T-cell (primary cell): ENCODE measurements at places on chromosomes 12 and 14.
A peak's percentile ranks its signal among the peaks of the same experiment; 100 is the strongest.

- no peak for DNase-seq
Observed at GRCh38 chr12:30725739-30726138, 29.0 kb downstream of the CAPRIN2 start.

DNA sequence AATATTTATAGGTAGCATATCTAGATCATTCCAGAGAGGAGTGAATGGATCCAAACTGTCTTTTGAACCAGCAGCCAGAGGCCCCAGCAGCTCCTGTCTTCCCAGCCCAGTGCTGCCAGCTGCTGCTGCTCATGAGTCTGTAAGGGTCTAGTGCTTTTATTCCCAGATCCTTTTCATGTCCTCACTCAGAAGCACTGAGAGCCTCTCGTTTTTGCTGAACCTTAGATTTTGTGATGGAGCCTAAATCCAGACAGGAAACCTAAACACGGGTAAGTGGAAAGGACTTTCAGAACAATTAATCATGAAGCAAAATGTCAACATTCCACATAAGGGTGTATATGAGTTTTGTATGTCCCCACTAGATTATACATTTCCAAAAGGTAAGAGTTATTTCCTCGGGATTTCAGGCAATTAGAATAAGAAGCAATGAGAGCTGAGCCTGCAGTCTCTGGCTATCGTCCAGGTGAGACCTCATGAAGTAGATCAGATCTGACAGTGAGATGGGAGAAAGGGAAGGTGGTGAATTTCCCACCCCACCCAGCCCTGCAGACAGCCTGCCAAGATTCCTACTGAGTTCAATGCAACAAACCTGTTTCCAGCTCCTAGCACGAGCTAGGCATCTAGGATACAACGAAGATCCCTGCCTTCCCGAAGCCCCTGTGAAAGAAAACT, 84.4 kb downstream of the NINJ2 start:
- no peak for DNase-seq

DNA sequence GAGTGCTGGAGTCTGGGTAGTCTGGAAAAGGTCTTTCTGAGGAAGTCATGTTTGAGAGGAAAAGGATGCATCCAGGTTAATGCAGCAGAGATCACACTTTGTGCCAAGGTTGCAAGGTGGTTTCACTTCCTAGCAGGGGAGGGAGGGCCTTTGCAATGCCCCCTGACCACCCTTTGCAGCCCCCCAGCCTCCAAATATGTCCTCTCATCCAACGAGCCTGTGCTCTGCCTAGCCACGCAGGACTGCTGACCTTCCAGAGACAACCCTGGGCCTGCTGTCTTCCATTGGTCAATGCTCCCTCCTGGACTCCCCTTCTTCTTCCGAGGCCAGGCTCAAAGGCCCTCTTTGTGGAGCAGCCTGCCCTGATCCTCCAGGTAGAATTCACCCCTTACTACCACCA, 47.3 kb upstream of the TUNAR start:
- DNase-seq, result no peak

- no peak for DNase-seq
Observed at GRCh38 chr14:100664841-100665510, 61.7 kb upstream of the DLK1 start.

- peak; percentile 69 for DNase-seq
Observed at GRCh38 chr14:98984719-98985041, 287.3 kb downstream of the BCL11B start.

GRCh38 chr14:51442513-51443175, 202.6 kb downstream of the TMX1 start:
- no peak for DNase-seq

- DNase-seq, result no peak
Observed at GRCh38 chr12:93954166-93955112, 193.9 kb upstream of the PLXNC1 start.

GRCh38 chr12:8513256-8513655, at the start of gene CLEC4D:
CLEC4D (plus strand) TSS chr12:8513503; CDS start chr12:8513733, 230 bp downstream.
- no peak for DNase-seq

GRCh38 chr12:103877934-103878510, 37.0 kb upstream of the NT5DC3 start:
- no peak for DNase-seq

DNA sequence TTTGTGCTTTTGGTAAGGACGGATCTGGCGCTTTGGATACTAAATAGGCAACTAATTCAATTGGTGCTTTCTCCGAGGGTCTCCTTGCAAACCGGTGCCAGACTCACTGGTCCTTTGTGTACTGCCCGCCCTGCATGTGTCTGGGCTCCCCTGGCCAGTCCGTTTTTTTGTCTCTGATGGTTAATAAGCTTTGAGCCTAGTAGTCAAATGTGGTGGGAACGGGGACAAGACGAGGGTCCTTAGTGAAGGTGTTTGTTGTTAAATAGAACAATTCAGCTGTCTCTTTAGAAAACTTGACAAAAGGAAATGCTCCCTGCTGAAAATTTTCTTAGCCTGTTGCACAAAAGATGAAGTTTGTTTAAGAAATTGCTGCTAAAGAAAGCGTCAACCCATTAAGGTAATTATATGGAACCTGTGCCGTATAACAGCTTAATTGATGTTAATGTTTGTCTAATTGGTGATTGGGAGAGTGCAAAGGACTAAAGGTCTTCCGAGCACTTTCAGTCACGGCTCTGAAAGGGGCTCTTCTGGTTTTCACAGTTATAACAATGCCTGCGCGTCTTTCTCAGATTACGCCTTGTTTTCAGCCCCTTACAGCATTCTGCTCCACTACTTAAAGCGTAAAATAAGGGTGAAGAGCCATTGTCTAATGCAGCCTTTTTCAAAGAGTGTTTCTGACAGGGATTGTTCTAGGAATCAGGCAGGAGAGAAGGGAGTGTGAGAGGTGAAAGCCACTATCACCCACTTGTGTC, 537.4 kb downstream of the PRKD1 start:
- no peak for DNase-seq

DNA sequence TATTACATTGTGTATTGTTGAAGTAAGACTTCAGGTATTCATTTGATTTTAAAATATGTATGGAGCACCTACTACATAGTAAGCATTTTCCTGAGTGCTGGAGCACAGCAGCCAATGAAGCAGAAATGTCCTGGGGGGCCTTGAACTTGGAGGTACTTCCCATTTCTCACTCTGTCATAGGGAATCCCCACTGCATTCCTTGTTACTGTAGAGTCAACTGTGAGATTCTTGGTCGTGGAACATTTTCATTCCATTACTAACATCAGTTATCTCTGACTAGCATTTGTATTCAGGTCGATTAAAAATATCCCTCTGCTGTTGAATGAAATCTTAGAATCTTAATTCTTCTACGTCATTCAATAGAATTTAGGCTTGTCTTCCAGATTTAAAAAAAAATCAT, 66.7 kb downstream of the PDE3A start:
- no peak for DNase-seq

DNA sequence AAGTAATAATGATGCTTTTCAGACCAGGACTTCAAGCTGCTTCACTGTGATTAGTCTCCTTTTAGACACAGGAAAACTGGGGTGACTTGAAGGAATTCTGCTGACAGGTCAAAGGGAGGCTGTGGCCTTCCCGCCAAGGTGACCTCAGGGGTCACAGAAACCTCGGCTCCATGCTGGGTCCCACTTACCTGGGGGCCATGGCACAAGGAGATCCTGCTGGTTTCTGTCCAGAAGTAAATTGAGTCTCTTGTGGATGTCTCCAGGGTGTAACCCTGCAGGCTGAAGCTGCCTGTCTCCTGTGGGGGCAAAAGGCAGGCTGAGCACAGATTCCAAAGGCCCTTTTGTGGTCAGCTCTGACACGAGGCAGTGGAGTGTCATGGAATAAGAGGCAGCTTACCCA, 138.7 kb upstream of the MED13L start:
- DNase-seq, result no peak

- DNase-seq, result no peak
Observed at GRCh38 chr12:67645601-67646000, 2.9 kb upstream of the DYRK2 start.

GRCh38 chr14:23548351-23549318, 2.9 kb downstream of the ZFHX2 start:
- DNase-seq, result no peak

GRCh38 chr14:32404784-32405573, 75.9 kb downstream of the AKAP6 start:
- no peak for DNase-seq

- DNase-seq, result no peak
Observed at GRCh38 chr14:44170101-44170500, 337.0 kb downstream of the FSCB start.

GRCh38 chr12:57089271-57090245, 644 bp downstream of the NAB2 start:
- no peak for DNase-seq

DNA sequence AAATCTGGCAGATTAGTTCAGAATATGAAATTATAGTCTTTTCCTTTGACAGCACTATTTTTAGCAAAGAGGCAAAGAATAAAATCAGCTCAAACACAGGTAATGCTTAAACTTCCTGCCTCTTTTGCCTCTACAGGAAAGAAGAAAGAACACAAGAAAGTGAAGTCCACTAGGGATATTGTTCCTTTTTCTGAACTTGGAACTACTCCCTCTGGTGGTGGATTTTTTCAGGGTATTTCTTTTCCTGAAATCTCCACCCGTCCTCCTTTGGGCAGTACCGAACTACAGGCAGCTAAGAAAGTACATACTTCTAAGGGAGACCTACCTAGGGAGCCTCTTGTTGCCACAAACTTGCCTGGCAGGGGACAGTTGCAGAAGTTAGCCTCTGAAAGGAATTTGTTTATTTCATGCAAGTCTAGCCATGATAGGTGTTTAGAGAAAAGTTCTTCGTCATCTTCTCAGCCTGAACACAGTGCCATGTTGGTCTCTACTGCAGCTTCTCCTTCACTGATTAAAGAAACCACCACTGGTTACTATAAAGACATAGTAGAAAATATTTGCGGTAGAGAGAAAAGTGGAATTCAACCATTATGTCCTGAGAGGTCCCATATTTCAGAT, 17.4 kb downstream of the TMPO start:
- no peak for DNase-seq

DNA sequence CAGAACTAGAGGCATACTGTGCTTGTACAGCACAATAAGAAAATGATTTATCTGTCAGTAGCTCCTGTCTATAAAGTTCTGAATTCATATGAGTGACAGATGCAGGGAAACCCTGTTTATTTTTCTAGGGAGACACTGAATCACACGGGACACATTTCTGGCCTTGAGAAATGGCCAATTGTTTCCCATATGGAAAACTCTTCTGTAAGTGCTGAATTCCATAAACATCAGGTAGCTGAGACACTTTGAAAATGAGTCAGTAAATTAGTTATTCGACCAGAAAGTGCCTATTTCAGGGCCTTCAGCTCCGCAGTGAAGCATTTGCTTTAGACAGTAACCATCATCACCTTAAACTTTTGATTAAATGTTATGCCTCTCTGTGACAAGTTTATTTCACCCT, 184.4 kb downstream of the TMEM132D start:
- no peak for DNase-seq

GRCh38 chr12:66692170-66692569, 13.3 kb upstream of the GRIP1 start:
- DNase-seq, result no peak

GRCh38 chr12:108702595-108703320, 28.6 kb downstream of the CORO1C start:
- DNase-seq, result no peak

- DNase-seq, result no peak
Observed at GRCh38 chr12:51898937-51899336, 8.4 kb upstream of the ACVRL1 start.

GRCh38 chr14:97177635-97178034, 380.5 kb downstream of the VRK1 start:
- DNase-seq, result no peak

GRCh38 chr14:20791187-20791586, 10.1 kb downstream of the RNASE6 start:
- no peak for DNase-seq

GRCh38 chr12:125110641-125111360, 45.6 kb downstream of the AACS start:
- no peak for DNase-seq

DNA sequence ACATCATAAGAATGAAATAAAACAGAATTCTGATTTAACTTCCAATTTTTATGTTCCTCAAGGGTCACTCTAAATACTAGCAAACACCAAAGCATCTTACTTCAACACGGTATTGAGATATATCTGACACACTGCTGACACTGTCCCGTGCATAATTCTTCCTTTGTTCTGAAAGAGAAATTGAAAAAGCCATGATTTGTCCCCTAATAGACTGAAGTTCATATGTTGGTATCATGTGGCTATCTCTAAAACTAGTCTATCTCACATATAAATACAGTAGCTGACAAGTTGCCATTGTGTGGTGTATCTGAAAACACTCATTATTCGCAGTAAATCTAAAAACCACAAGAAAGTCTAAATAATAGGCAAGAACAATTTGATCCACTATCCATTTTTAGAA, 118.4 kb downstream of the EPS8 start:
- no peak for DNase-seq

GRCh38 chr12:26318661-26319068, 123.3 kb downstream of the SSPN start:
- no peak for DNase-seq

- no peak for DNase-seq
Observed at GRCh38 chr14:30541318-30541717, 17.6 kb upstream of the G2E3 start.

- DNase-seq, result no peak
Observed at GRCh38 chr12:39329018-39329417, 113.9 kb downstream of the KIF21A start.

DNA sequence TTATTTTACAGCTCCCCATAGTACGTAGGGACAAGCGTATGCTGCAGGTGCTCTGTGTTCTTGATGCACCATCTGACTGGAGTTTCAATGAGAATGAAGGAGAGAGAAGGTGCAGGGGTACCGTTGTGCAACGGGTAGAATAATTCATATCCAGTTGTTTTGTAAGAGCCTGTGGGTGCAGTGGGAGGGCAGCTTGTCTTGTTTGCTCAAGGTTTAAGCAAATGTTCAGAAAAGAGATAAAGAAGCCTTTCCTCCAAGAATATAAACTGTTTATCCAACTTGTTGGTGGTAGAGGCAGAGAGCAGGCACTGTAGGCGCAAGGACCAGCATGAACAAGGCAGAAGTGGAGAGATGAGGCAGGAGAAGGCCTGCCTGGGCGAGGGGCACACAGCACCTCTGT, 64.2 kb downstream of the ADCK1 start:
- DNase-seq, result no peak

- no peak for DNase-seq
Observed at GRCh38 chr14:68593806-68594536, 198.9 kb downstream of the ZFP36L1 start.

DNA sequence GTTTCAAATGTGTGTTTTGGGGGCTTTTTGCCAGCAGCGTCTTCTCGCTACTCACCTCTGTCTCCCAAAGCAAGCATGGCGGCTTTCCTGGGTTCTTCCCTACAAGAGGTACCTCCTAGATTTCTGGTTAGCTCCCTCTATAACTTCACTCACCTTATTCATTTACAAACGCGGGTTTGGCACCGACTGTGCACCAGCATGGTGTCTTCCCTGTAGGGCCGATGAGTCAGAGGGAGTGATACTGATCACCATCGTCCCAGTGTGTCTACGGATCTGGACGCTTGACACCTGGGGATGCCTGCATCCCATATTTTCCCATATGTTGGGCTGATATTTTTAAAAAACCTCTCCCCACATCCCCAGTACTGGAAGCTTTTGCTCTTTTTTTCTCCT, 8.0 kb upstream of the SERPINA12 start:
- DNase-seq, result no peak
